ENCODE measurements at places on chromosomes 3 and 15.

GRCh38 chr15:88725305-88726210 is 77.7 kb upstream of the ACAN start:
- DNase-seq, result no peak

GRCh38 chr3:6542795-6543194 is 318.1 kb upstream of the GRM7 start:
- DNase-seq, result no peak

- DNase-seq, result no peak
Measured at GRCh38 chr15:93298901-93299300, 209.9 kb upstream of the RGMA start.

GRCh38 chr3:17770682-17771081 is 28.3 kb upstream of the TBC1D5 start:
- no peak for DNase-seq

- no peak for DNase-seq
Measured at GRCh38 chr3:38008191-38008701, 17.7 kb downstream of the VILL start.

DNA sequence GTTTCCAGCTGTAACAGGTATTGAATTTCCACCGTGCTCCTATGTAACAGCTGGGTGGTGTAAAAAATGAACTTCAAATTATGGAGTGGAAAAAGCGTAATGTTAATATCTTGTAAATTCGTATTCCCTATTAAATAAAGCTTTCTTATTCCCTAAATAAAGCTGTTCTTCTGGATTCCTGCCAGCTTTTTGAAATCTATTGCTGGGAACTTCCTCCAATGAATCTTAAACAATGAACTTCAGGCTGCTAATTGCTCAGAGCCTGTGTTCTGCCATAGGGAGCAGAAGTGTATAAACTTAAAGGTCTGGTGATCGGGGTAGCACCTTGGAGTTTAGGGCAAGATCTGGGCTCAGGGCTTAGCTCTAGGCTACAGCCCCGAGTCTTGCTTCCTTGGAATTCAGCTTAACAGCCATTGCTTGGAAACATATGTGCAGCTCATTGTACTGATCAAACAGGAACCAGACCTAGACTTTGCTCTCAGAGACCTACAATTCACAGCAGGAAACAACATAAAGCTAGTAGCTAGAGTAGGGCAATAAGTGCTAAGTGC is 1.4 kb downstream of the ARL14 start:
- DNase-seq, result no peak

All from T-helper 2 cell treated with Interferon-gamma antibody and Interleukin-4, amounts not matched to agents 5 μg/mL and 100 μg/mL, for 36 hours (primary cell).